ENCODE measurements at places on chromosomes 4 and X. TPM values are rescaled to one million over a fixed set of nuclear protein-coding genes. Genes with fewer than 3 reads are reported as not detected.

GRCh38 chrX:16643176-16643575 is 6.8 kb upstream of the S100G start:
- DNase-seq, result no peak

GRCh38 chr4:175273995-175274753 is 356.0 kb downstream of the ADAM29 start:
- peak; percentile 13 for DNase-seq

The DDIT4L gene
- total RNA-seq, result 2.1 TPM

DNA sequence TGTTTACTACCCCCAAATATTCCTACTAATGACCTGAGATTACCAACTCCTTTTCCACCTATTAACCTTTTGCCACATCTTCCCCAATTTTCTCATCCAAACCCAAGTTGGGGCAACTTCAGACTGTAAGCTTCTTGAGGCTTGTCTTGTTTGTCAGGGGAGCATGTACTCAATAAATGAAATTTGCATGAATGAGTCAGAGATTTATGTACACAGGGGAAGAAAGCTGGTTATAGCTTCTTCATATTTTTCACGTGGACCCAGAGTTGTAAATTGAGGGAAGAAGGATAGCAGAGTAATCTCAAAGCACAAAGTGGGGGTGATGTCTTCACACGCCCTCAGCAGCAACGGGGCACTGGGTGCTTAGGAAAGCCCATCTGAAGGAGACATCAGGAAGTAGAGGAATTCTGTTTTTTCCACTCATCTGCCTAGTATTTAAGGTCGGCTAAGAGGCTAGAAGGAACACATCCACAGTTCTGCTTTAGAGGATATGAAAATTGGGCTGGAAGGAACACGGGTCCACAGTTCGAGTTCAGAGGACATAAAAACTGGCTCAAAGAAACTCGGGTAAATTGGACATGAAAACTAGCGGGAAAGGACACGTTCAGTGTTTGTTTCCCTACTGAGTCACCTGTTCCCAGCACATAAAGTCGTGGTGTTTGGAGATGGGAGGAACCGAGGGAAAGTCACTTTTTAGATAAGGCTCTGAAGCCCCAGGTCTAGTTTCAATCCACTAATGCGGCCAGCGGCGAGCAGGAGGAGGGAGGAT is 696 bp upstream of the CA5B start:
- no peak for DNase-seq

GRCh38 chr4:187090401-187090800 is 366.7 kb upstream of the FAT1 start:
- DNase-seq, result no peak

DNA sequence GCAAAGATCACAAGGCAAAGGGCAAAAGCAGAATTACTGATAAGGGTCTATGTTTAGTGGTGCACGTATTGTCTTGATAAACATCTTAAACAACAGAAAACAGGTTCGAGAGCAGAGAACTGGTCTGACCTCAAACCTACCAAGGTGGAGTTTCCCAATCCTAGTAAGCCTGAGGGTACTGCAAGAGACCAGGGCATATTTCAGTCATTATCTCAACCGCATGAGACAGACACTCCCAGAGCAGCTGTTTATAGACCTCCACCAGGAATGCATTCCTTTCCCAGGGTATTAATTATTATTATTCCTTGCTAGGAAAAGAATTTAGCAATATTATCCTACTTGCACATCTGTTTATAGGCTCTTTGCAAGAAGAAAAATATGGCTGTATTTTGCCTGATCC is 51.5 kb downstream of the NPNT start:
- no peak for DNase-seq

The HHIP gene
- total RNA-seq, result 0.19 TPM

- no peak for DNase-seq
Observed at GRCh38 chr4:26185436-26185835, 135.4 kb upstream of the RBPJ start.

DNA sequence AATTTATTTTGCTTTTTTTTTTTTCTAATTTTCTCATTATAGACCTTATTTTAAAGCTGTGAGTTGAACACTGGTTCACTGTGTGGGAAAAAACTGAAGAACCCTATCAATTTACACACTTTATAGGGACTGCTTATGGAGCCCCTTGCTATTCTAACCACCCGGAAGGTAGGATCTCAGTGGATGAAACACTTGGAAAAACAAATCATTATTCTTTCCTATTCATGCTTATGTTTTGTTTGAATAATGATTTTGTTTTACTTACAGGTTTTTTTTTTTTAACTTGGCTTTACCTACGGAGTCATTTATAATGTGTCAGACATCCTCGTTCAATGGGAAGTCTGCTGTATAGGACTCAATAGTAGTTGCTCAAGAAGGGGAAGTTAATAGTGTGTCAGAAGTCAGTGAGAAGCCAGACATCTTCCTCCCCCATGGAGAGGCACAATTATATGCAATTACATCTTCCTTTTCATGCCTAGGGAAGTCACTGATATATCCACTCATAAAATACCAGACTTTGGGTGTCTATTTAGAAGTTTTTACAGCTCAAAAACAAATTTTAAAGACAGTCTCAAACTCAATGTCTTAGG is 113.2 kb downstream of the ARSF start:
- DNase-seq, result no peak
